ENCODE measurements at places on chromosomes 7 and 10. TPM values are rescaled to one million over a fixed set of nuclear protein-coding genes. Genes with fewer than 3 reads are reported as not detected.

DNA sequence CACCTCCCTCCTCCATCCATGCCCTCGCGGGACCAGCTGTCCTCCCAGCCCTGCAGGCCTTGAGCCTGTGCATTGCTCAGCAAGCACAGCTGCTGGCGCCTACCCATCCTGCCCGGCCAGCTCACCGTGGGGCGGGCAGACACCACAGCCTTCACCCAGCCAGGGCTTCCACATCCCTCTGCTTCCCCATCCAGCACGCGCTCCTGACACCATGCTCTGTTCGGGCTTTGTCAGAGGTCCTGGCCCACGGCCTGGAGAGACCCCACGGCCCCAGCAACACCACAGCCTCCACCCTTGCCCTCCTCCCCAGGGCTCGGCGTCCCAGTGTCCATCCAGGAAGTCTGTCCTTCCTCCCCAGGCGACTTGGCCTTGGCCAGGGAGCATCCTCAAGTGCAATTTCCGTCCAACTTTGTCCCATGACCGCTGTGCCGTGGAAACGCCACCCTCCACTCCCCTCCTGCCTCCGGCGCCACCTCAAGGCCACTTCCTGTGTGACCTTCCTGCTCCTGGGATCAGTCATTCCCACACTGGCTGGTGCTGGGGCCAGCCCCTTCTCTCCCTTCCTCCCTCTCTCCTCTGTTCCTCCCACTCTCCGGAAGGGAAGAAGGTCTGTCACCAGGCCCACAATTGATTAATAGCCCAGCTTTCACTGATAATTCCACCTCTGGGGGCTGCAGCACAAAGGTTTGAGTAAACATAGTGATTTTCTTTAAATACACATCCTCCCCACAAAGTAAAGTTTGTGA is 71.5 kb upstream of the SMNDC1 start:
- DNase-seq = peak; percentile 72

GRCh38 chr10:34596351-34596750 is 218.7 kb downstream of the PARD3 start:
- no peak for DNase-seq

DNA sequence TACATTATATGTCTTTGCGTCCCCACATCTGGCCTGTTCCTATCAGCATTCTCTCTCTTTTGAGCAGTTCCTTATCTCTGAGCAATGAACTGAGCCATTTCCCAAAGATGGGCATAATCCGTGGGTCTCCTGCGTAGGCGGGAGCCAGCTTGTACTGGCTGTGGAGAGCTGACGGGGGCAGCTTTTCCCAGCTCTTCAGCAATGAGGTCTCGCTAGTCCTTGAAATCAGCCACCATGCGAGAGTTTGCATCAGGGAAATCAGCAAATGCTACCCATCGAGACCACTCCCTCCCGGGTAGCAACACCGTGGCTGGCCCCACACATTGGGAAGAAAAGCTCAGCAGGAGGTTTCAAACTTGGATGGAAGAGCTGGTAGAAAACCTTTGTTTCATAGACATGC is 51.9 kb upstream of the FAM180A start:
- no peak for DNase-seq

- DNase-seq = no peak
These were observed 1.5 kb upstream of the SAP25 start for GRCh38 chr7:100575206-100575631.

DNA sequence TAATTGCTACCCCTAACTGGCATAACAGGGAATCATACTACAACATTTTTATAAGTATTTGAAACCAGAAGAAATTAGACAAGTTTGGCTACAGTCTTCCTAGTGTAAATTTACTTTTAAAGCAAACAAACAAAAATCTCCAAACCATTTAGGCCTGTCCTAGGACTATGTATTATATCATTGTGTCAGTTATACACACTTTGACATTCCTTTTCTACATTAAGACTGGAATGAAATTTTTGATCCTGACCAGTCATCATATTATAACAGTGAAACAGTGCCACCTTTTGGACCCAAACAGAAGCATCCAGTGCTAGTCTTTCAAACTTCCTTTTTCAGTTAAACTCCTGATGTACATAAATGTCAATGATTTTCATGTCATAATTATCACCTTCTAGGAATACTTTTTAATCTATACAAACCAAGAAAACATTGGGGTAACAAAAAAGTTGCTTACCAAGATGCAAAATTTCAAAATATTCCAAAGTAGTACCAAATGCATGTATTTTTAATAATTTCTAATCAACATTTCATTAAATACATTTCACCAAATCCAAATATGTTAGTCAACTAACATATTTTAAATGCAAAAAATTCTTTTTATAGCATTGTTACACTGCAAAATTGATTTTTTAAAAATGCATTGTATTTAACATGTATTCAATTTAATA is 75.7 kb downstream of the IMMP2L start:
- DNase-seq = no peak

DNA sequence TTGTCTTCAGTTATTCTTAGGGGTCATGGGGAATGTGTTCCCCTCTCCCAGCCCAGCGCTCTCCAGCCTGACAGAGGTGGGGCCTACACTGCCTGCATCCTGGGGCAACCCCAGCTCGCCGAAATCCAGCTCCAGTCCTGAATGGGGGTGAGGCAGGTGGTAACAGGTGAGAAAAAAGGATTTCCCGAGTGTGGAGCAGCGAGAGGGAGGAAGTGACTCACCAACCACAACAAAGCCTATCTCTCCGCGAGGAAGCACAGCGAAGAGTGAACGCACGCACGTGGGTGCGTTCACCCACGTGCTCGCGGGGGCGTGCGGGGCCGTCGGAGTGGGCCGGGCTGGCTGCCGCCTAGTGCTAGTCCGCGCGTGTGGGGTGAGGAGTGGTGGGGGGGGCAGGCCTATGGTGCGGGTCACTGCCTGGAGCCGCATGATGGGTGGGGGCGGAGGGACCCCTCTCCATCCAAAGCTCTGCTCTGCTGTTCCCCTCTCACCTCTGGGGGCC is 855 bp upstream of the PALD1 start:
- DNase-seq = no peak

- no peak for DNase-seq
These were observed at the start of gene TAS2R3 for GRCh38 chr7:141763797-141764196. TAS2R3 (plus strand) TSS chr7:141764097; CDS start chr7:141764159, 62 bp downstream.

DNA sequence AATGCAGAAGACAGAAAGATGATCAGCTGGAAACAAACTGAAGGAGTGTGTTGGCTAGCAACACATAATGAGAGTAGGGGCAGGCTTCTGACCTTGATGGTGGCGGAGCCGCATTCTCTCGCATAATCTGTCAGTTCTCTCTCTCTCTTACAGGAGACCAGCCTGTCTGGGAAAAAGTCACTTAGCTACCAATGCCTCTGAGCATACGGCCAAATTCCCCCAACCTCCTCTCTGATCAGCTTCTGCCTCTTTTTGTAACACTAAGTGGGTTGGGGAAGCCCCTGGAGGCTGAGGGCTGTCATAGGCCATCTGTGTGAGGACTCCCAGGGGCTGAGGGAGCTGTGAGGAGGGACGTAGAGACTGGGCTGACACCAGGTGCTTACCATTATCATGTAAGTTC is 104.6 kb downstream of the HIPK2 start:
- DNase-seq = no peak

DNA sequence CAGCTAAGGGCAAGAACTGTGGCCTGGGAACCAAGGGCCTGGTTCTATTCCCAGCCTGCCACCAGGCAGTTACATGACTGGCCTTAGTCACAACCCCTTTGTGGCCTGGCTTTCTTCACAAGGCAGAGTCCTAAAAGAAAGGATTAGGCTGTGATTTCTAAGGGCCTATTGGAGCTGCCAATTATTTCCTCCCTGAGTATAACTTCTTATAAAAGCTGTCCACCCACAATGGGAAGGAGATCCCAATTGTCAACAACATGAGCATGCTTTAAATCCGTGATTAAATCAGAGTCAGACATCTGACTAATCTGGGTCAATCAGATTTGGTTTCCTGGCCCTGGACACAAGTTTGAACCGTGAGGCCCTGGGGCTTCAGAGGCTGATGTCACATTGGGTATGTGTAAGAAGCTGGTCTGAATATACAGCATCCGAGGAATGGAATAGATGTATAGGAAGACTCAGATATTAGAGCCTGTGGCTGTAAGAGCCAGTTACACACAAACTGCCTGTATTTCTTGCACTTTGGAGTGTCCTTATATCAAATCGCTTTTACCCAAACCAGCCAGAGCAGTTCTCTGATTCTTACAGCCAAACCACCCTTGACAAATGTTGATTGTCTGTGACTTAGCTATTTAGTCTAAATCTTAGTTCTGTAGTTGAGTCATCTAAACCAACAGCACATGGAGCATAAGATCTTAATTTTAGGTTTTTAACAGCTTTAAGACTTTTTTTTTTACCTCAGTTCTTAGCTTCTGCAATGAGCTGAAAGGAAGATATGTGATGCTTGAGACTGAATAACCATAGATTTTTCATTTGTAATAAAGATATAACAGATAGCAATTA is 61.3 kb downstream of the ABCB4 start:
- DNase-seq = no peak

DNA sequence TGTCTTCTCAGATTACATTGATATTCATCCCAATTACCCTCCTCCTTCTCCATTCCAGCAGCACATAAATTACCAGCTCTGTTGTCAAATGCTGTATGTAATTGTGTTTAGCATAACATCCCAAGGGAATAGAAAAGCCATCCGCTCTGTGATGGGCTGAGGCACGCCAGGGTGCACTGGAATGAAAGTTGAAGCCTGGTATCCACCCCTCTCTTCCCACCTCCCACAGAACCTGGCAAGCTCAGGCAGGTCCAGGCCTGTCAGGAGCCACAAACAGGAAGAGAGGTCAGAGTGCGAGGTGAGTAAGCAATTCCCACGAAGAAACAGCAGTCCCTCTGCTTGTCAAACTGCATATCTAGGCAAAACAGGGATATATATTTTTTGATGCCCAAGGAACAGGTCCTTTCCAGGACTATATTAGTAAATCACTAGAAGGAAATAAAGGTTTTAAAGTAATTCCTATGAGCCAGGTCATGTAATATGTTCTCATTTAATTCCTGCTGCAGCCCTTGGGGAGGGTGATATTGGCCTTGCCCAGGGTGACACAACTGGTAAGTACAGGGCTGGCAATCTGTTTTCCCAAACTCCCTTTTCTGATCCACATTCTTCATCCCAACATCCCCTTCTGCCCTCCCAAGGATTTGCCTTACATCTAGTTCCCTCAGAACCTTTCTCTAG is 155.6 kb upstream of the GHITM start:
- DNase-seq = no peak

- no peak for DNase-seq
These were observed 25.7 kb upstream of the PRSS37 start for GRCh38 chr7:141866974-141867373.

- no peak for DNase-seq
These were observed 239.5 kb upstream of the FOXP2 start for GRCh38 chr7:114175125-114175524.

DNA sequence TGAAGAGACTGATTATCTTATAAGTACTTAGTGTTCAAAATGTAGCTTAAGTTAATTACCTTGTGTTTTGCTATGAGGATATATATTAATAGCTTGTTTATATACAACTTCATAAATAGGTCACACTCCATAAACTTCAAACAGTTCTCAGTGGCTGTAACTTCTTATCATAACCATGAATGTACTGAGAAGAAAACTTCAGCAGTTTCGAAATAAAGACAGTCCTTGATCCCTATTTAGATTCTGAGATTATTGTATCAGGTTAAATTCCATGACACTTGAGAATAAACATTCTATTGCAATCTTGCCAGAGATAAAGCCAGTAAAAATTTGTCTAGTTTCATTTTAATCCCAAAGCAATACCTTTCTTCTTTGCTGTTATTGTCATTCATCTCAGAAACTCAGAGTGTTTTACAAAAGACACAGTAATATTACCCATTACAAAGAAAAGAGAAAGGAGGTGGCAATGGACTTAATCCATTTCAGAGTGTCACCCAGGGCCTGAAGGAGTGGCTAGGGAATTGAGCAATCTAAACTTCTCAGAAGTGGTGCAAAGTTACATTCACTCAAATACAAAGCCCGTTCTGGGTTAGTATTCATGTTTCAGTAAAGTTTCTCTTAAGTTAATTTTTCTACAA is 403.6 kb downstream of the SEMA3D start:
- no peak for DNase-seq

DNA sequence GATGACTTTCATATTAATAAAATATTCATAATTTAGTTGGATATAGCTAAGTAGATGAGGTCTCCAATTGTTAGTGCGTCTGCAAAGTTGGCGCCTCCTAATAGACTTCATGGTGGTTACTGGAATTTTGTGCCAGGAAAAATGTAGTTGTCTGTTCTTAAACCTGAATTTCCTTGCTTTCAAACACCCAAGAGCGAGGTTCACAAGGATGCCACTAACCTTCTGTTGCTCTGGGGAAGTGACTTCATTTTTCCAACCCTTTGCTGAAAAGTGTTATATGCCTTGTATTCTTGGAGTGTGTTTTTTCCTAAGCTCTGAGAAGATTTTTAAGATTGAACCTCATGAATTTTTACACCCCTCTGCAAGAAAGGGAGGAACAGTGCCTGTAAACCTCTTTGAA is 98.9 kb upstream of the GLCCI1 start:
- no peak for DNase-seq

GRCh38 chr7:100158229-100159098 is at the start of gene TRAPPC14:
TRAPPC14 (minus strand) TSS chr7:100158723; CDS start chr7:100158499, 224 bp downstream.
- DNase-seq = peak; percentile 95

GRCh38 chr10:126599949-126600682 is 70.4 kb downstream of the C10orf90 start:
- DNase-seq = peak; percentile 32

DNA sequence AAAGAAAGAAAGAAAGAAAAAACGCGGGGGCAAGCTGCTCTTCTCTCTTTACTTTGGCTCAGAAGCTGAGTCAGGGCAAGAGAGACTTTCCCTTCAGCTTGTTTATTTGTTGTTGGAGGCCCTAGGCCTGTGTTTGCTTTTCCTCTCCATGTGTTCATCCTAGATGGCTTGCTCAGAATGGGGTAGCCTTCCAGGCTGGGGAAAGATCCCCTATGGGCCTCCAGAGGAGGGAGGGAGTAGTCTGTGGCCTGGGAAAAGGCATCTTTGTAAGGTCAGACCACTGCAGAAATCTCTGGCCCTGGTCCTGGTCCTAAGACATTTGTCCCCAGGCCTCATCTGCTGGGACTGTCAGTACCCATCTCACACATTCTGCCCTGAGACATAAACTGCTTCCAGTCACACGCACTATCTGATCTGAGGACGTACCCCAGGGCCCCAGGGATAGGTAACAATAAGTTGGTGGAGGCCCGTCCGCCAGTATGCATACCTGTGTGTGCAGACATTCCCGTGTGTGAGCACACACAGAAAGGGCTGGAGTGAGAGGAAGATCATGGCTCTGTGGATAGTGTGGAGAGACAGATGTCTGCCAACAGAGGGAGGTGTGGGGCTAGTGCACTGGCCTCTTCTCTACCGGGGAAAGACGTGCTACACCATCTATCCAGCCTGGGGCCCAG is 4.9 kb upstream of the SCD start:
- DNase-seq = no peak

SEC61G gene
- 83.5 TPM for total RNA-seq

MAGI2 gene
- 9.1 TPM for total RNA-seq

SEMA3D gene
- total RNA-seq = 2.4 TPM

GPER1 gene
- total RNA-seq = 7.8 TPM

BUD31 gene
- 76.6 TPM for total RNA-seq

ATP6V0E2 gene
- total RNA-seq = 21.1 TPM

OR2F2 gene
- not detected for total RNA-seq

NPTX2 gene
- not detected for total RNA-seq

CTTNBP2 gene
- total RNA-seq = 6.3 TPM

RBP4 gene
- 50.7 TPM for total RNA-seq

PAPSS2 gene
- total RNA-seq = 48.2 TPM

Data from upper lobe of left lung (tissue), 6 donors.